ENCODE measurements at places on chromosomes 5 and 9. TPM values are rescaled to one million over a fixed set of nuclear protein-coding genes. Genes with fewer than 3 reads are reported as not detected.

- DNase-seq = no peak
- no peak overlapping the region for H3K4me3 ChIP-seq
- H3K27me3 ChIP-seq = no peaks in the 10 kb centered on the region
- H3K36me3 ChIP-seq = peaks cover 39% of the 10 kb centered on the region
- peak overlapping the region; percentile 71 for H3K27ac ChIP-seq
- H3K4me1 ChIP-seq = peaks cover 70% of the 10 kb centered on the region
Observed at GRCh38 chr5:1507014-1507375, 16.8 kb downstream of the LPCAT1 start.

PCDHB6 gene
- total RNA-seq = not detected

- DNase-seq = no peak
- no peaks in the 10 kb centered on the region for H3K36me3 ChIP-seq
- no peaks in the 10 kb centered on the region for H3K4me1 ChIP-seq
- no peak overlapping the region for H3K4me3 ChIP-seq
Observed at GRCh38 chr5:932628-933250, 40.1 kb downstream of the TRIP13 start.

NTNG2 gene
- 6.6 TPM for total RNA-seq

GRCh38 chr5:113064806-113065205, 88.2 kb downstream of the DCP2 start:
- H3K27me3 ChIP-seq = no peaks in the 10 kb centered on the region
- H3K36me3 ChIP-seq = no peaks in the 10 kb centered on the region
- H3K27ac ChIP-seq = no peak overlapping the region

Data from B cell (primary cell).